ENCODE measurements at places on chromosomes 6 and 20.

GRCh38 chr6:28137505-28137981 lies 4.1 kb upstream of the ZKSCAN8 start:
- DNase-seq: peak; percentile 51

- no peak for DNase-seq
Observed at GRCh38 chr6:135025775-135026174, 28.8 kb downstream of the HBS1L start.

DNA sequence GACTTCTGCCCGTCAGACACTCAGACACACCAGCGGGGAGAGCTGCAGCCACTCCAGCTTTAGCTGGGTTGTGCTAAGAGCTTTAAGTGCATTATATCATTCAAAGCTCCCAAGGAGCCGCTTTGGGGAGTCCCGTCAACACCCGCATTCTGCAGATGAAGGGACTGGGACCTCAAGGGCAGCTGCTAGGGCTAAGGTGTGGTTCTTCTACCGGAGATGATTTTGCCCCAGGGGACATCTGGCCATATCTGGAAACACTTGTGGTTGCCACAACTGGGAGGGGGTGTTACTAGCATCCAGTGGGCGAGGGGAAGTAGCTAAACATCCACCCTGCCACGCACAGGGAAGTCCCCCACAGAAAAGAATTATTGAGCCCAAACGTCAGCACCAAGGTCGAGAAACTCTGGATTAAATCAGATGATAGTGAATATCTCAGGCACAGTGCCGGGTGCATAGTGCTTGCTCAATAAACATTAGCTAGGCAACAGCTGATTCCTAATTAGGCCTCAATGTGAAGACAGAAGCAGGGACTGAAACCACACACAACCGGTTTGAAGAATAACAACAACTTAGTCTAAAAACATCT lies 29.6 kb downstream of the PMEPA1 start:
- no peak for DNase-seq

- no peak for DNase-seq
Observed at GRCh38 chr20:46317685-46318177, 9.4 kb upstream of the CDH22 start.

- no peak for DNase-seq
Observed at GRCh38 chr6:71220466-71220865, 68.1 kb upstream of the OGFRL1 start.

- no peak for DNase-seq
Observed at GRCh38 chr6:53861518-53861917, 66.7 kb downstream of the LRRC1 start.

- DNase-seq: peak; percentile 25
Observed at GRCh38 chr6:158560836-158561320, 987 bp downstream of the TMEM181 start.

DNA sequence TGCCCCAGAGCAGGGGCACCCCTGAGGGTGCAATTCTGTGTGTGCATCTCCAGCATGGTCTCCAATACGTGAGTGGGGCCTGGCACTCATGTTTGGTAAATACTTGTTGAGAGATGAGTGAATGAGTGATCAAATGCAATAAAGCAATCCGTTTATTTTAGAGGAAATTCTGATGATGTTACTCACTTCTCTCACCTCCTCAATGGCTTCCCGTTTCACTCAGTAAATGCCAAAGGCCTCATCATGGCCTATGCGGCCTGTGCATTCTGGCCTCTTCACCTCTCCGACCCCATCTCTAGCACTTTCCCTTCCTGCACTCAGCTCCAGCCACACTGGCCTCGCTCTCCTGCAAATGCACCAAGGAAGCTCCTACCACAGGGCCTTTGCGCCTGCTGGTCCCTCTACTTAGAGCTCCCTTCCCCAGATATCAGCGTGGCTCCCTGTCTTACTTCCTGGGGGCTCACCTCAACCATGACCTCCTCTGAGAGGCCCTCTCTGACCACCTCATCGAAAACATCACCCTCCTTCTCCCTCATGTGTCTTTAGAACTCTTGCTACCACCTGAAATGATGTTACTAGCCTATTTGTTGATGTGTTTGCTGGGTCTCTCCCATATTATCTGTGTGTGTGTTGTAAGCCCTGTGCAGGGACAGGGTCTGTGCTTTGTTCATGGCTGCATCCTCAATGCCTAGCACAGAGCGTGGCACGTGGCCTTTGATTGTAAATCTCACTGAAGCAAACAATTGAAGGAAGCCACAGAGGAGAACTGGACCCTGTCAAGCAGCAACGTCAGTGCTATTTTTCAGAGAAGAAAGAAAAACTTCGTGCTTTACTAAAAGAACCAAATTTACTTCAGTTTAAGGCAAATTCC lies 42.6 kb downstream of the RAB44 start:
- DNase-seq: no peak

- no peak for DNase-seq
Observed at GRCh38 chr6:142174703-142175102, 27.6 kb downstream of the VTA1 start.

- DNase-seq: peak; percentile 11
Observed at GRCh38 chr6:99353126-99353525, 3.7 kb upstream of the FAXC start.

- no peak for DNase-seq
Observed at GRCh38 chr20:9332791-9333479, 181.5 kb upstream of the LAMP5 start.

DNA sequence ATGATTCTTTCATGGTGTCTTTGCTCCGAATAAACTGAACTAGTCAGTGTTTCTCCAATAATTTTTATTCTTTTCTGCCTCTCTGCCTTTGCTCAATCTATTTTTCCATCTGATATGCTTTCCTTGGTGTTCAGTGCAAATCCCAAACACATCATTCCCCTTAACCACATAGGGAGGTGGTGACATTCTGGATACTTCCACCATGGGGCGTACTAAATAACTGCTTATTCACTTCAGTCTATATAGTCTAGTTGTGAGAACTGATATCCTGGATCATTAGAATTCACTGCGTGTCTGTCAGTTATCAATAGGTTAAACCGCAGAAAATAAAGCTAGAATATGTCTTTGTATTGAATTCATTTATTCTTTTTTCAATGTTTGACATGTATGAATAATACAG lies 83.1 kb downstream of the KCNQ5 start:
- peak; percentile 11 for DNase-seq

DNA sequence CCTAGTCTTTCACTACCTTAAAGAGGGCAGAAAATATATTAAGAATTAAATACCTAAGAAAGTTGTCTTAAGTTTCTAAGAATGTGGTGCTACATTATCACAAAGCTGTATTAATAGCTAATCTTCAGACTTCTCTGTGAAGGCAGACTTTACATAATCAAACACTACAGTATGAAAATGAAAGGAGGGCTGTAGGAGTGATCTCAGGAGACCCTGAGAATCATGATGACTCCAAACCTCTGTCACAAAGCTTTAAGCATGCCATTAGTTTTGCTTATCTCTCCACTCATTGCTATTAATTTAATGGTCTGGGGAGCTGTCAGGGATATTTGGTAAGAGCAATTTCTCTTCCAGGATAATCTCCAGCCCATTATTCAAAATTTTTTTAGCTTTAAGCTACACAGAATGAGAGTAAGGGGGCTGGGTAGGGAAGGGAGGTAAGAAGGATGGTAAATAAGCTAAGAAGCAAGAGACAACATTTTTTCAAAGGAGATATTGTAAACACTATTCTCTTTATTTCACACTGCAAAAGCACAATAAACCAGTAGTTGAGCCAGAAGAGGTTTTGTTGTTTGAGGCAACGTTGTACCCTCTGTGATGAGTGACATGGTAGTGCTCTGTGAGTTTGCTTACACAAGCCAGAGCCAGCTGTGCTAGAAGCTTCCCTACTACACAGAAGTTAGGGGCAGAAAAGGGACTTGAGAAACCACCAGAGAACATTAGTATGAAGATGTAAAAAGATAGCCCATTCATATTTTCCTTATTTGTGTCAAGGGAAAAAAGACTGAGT lies 258.8 kb downstream of the GMDS start:
- DNase-seq: peak; percentile 13

DNA sequence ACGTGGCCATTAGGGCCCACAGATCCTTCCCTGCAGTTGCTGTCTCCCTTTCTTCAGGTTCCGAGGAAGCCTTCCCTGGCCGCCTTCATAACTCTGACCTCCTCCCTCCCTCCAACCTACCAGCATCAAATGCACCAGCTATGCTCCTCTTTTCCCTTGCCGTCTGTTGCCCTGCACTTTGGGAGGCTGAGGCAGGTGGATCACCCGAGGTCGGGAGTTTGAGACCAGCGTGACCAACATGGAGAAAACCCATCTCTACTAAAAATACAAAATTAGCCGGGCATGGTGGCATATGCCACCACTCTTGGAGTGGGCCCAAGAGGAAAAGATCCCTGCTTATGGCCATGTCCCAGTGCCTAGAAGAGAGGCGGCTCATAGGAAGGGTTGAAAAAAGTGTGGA lies 31.8 kb downstream of the RNASET2 start:
- DNase-seq: no peak

DNA sequence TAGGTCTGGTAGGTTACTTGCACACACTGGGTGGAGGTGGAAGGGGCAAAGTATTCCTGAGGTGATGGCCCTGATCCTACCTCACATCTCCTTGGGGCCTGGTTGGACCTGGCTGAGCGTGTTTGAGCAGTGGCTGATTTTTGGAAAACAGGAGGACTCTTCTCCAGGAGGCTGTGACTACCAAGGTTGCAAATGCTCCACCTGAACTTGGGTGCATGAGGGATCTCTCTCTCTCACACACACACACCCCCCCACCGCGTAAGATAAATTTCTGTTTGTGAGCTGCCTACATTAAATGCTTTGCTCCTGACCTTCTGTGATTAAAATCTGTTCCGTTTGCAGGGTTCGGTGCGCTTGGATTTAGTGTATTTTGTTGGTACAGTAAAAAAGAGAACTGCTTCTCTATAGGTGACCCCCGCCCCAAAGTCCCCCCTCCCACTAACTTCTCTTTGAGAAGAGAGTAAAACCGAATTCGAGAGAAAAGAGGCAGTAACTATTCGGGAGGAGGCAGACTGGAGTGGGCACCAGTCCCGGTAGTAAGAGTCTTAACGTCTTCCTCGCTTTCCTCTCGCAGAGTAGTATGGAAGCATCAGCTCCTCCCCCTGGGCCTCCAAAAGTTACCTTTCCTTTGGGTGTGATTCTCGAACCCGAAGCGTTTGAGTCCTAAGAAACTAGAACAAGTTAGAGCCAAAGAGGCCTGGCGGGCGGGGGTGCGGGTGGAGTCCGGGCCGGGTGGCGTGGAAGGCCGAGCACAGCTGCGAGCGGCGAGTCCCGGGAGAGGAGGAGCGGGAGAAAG lies 585 bp upstream of the DSE start:
- DNase-seq: no peak

DNA sequence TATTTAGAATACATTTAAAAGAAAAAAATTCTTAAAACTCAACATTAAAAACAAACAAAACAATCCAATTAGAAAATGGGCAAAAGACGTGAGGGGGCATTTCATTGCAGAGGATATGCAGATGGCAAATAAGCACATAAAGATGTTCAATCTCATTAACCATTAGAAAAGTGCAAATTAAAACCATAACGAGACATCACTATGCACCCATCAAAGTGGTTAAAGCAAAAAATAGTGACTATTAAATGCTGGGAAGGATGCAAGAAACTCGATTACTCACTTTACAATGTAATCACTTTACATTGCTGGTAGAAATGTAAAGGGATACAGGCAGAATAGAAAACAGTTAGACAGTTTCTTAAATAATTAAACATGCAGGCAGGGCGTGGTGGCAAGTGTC lies 59.0 kb downstream of the BCAS1 start:
- DNase-seq: no peak

- DNase-seq: no peak
Observed at GRCh38 chr6:90156861-90157260, 139.8 kb downstream of the BACH2 start.

GRCh38 chr20:33994222-33994913 lies 657 bp downstream of the RALY start:
- DNase-seq: peak; percentile 77

- no peak for DNase-seq
Observed at GRCh38 chr20:53688085-53688484, 94.4 kb upstream of the ZNF217 start.

DNA sequence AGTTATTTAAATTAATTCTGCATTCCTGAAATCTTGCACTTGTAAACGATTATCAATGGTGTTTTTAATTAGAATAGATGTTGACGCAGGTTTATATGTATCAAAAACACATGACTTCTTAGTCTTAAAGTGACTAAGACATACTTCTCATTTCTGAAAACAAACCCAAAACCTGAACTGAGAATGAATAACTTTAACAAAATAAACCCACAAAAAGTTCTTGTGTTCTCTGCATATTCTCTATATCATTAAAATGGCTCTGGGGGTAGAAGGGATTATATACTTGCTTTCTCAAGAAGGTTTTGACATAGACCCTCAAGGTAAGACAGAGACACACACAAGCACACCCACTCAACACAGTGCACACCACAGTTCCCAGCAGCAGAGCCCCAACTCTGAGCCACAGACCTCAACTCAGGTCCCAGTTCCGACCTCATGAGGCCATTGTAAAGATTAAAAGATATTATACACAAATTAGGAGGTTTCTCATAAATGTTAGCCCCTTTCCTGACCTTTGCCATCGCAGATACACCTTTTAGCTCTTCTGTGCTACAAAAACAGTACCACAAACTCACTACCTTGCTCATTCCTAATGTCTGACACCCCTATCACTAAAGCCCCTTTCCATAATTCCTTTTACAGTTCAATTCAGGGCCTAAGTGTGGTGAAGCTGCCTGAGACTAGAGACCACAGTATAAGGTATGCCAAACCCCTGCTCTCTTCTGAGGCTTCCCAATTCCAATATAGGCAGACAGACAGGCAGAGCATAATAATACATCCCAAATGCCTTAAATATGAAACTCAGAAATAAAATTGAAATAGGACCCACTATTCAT lies 267.8 kb downstream of the PTPRK start:
- no peak for DNase-seq

DNA sequence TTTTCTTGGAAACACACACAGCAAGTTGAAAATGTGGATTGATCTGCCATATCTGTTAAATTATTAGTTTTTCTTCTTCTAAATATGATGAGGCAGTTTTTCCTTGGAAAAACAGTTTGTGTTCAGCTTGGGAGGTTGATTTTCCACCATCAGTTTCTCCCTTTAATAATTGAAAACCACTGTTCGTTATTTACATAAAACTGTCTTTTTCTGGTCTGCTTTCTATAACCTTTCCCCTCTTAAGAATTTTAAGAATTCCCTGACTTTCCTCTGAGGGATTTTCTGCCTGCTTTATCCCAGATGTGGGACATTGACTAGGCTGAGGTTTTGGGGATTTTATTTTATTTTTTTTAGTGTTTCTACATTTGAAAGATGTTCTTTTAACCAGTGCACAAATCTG lies 27.2 kb downstream of the DSE start:
- DNase-seq: peak; percentile 46

GRCh38 chr6:162217811-162218493 lies 509.6 kb downstream of the PRKN start:
- no peak for DNase-seq

- peak; percentile 37 for DNase-seq
Observed at GRCh38 chr6:64266351-64266821, 630.8 kb downstream of the PHF3 start.

DNA sequence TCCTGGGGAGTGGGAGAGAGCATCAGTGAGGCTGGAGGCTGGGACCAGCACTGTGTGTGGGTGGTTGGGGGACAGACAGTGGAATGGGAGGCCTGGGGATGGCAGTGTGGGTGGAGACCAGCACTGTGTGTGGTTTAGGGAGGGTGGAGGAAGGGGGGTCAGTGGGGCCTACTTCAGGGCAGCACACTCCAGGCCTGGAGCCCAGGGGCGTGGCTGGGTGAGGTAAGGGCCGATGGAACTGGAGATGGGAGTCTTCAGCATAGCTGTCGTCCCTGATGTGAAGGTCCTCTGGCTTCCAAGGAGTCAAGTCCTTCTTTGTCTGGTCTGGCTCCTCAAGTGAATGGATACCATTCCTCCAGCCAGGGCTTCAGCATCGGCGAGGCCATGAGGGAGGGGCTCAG lies 18.6 kb downstream of the KCNK17 start:
- DNase-seq: no peak

Measured in cardiac fibroblast (primary cell).